ENCODE measurements at places on chromosomes 4 and X.

- DNase-seq: peak; percentile 37
Measured at GRCh38 chr4:48334900-48335384, 6.4 kb upstream of the SLAIN2 start.

DNA sequence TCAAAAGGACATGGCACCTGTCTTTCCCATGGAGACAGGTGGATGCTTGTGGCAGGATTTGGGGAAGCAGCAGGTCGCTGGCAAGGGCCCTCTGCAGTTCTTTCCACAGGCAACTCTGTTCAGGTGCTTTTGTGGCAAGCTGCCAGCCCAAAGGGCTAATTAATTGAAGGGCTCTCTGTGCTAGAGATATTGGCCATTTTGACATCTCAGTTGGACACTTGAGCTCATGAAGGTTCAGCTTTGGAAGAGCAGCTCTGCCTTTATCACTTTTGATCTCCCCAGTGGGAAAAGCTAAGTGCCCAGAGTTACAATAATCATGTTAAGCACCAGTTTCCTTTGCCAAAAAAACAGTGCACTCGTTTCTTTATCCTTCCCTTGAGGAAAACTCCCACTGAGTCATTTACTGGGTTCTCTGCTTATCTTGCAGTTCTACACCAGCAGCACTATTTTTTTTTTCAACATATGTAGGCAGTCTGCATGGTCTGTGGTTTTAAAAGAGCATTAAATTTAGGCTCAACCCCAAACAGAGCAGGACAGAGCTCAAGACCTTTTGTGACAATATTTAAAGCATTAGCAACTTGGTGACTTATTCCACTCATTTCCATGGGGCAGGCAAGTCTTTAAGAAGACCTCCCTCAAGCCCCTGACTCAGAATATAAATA is 336.4 kb upstream of the RASGEF1B start:
- DNase-seq: no peak

DNA sequence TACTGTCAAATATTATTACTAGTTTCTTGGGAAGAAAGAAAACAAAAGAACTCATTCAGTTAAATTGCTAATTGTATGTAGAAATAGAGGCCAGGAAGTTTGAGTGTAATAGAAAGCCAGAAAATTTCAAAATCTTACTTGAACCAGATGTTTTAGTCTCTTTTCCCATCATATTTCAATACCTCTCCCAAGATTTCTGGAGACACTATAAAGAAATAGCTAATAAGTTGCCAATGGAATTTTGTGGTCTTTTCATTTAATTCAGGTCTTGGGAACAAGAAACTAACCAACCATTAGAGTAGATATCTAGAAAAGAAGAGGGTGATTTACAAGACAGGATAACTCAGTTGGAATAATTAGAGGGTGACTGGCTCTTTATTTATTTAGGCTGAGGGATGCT is 112.2 kb downstream of the AGTR2 start:
- DNase-seq: peak; percentile 40

- peak; percentile 11 for DNase-seq
Measured at GRCh38 chrX:11704725-11705495, 39.2 kb upstream of the ARHGAP6 start.

DNA sequence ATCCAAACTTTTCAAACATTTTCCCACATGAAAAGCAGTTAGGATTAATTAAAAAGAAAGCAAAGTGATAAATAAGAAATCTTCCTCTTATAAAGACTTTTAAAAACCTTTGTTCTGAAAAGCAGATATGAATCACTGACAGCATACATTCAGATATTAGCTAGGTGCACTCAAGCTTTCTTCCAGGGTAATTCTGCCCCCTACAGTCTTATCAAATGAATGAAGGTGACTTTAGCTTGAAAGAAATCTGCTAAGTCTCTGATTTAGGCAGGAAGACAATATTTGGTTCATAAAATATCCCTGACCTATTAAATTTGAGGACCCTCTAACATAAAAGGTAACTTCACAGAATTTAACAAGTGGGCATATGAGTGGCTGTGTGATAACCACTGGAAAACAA is 209.1 kb upstream of the FAM47A start:
- DNase-seq: no peak

DNA sequence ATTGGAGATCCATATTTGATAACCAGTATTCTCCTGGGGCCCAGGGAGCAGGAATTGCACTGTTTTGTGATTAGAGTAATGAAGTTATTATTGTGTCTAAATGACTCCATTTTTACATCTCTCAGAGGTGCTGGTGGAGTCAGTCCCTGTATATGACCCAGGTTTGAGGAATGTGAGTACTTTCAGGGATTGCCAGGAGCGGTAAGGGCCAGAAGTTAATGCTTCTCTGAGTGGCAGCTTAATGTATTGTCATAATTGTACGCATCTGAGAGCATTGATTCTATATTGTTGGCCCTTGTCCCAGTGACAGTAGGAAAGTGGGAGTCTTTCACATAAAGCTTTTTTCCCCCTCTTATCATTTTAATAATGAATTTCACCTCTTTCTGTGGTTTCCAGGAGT is 146.2 kb downstream of the GATB start:
- DNase-seq: no peak

DNA sequence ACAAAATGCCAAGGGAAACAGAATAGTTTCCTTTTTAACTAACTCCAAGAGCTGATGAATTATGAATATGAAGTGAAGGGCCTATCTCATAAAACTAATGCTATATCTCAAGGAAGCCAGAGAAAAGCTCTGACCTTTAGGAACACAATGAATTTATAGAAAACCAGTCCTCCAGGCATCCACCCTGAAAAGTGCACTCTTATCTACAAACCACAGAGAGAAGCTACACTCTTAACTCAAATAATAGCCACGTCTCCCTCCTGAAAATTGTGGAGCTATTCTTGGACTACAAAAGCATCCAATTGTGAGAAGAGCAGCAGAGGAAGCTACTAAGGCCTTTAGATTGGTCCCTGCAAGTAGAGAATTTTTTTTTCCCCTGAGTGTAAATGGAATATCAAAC is 253.9 kb downstream of the IL15 start:
- DNase-seq: no peak

DNA sequence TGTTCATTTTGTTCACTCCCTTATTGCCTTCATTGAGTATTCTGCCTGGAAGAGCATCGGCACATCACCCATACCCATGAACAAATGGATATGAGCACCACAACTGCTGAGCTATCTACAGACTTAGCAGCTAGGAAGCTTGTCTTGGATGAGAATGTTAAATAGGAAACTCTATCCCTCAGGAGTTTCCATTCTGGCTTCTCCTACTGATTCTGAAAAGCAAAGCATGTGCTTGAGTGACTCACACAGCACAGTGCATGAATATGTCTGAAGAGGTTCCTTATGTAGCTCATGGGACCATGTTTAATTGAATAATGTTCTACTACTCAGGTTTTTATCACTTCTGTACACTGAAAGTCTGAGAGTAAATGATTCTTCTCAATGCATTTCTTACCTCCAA is 57.3 kb upstream of the MXRA5 start:
- peak; percentile 91 for DNase-seq

- no peak for DNase-seq
Measured at GRCh38 chr4:108492816-108493595, 127.4 kb upstream of the RPL34 start.

- DNase-seq: no peak
Measured at GRCh38 chr4:183445097-183445428, 627 bp downstream of the CDKN2AIP start.

DNA sequence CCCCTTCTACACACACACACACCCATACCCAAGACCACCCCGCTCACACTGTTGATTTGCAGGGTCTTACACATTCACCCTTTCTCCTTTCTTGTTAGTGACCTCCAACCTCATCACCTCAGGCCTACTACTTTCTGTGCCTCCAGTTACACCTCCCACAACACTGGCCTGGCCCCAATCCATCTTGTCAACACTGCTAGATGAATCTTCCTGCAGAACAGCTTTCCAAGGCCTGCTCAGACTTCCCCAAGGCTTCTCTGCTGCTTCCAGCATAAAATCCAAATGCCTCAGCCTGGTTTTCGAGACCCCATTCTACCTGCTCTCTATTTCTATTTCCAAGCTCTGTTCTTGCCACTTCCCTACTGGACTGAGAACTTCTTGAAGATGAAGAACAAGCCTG is 79.9 kb downstream of the NHSL2 start:
- no peak for DNase-seq

DNA sequence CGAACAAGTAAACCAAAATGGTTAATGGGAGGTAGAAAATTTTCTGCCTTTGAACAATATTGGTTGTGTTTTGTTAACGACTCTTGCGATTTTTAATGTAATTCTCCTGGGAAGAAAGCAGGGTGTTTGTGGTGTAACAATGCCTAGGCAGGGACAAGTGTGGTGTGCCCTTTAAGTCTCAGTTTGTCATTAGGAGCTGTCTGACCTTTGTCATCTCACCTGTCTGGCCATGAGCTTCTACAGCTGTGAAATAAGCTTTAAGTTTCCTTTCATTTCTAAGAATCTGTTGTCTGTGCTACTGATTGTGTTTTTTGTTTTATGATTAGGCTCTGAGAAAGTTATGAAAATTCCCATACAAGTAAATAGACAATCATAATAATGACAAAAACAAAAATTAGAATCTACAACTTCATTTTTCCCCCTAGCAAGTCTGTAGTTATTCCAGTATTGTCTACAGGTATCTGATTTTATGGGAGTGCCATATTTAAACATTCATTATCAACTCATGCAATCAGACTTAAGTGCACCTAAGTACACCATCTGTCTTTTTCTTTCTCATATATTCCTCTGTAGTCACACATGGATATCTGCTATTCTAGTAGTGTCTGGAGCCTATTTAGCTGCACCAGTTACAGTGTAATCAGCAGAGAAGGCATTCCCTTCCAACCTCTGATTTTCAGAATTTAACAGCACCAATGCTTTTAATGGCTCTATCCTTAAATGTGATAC is 203.5 kb downstream of the PPARGC1A start:
- DNase-seq: no peak

- DNase-seq: no peak
Measured at GRCh38 chr4:113614414-113614813, 147.1 kb downstream of the CAMK2D start.

- DNase-seq: no peak
Measured at GRCh38 chr4:75699299-75699698, 25.1 kb upstream of the USO1 start.

DNA sequence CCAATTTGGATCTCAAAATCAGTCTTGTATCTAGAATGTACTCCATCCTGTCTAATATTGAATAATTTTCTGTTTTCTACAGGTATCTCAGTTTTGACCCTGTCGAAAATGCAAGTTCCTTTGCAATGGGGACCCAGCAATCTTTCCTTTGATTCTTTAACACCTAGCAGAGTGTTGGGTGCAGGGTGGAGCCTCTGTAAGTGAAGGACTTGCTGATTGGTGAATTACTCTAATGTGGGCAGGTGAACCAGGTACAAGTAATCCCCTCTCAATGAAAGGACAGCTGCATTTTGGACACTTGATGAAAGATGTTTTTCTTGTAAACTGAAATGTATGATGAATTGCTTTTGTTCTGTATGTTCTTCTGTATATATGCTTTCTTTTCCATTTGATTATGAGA is 54.9 kb downstream of the NWD2 start:
- no peak for DNase-seq

GRCh38 chrX:45849261-45849862 is 648.7 kb upstream of the DIPK2B start:
- DNase-seq: peak; percentile 17

DNA sequence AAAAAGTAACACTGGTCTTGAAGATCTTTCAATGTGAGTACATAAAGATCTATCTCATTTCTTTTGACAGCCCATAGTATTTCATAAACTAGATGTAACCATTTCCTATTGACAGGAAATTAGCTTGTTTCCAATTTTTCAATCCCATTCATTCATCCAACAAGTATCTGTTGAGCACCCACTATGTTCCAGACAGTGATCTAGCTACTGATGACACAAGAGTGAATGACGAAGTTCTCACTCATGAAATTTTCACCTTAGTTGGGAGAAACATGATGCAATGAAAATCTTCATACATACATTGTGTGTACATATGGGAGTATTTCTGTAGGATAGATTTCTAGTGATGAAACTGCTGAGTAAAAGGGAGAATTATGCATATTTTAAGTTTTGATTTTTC is 1.7 kb downstream of the CD38 start:
- DNase-seq: no peak

GRCh38 chr4:110106931-110107296 is 91.5 kb downstream of the ELOVL6 start:
- no peak for DNase-seq

GRCh38 chr4:61427099-61427817 is 227.1 kb downstream of the ADGRL3 start:
- DNase-seq: no peak

- no peak for DNase-seq
Measured at GRCh38 chr4:113457886-113458285, 303.7 kb downstream of the CAMK2D start.

DNA sequence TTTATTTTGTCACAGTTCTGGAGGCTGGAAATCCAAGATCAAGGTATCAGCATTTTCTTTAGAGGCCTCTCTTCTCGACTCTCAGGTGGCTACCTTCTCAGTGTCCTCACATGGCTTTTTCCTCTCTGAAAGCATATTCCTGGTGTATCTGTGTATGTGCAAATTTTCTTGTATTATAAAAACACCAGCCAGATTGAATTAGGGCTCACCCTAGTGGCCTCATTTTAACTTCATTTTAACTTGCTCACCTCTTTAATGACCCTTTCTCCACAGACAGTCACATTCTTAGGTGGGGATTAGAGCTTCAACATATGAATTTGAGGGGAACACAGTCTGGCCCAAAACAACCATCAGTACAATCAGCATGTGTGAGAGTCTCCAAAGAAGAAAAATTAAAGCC is 542.4 kb upstream of the FAM241A start:
- peak; percentile 1 for DNase-seq

DNA sequence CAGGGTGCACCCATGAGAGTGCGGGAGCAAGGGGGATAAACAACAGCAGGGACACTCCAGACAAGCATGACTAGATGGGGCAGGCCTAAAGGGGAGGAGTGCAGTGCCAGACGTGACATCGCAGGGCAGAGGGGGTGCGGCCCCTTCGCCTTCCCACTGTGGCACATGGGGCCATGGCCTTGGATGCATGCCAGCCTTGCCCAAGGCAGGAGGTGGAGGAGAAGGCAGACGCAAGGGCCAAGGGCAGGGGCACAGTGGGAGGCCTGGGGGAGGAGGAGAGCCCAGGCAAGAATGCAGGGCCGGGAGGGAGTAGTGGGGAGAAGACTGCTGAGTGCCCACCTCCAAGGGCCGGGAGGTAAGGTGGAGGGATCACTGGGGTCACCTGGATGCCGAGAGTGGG is 21.6 kb downstream of the PNMA6E start:
- no peak for DNase-seq

- DNase-seq: no peak
Measured at GRCh38 chr4:173189117-173189693, 20.6 kb downstream of the GALNT7 start.

DNA sequence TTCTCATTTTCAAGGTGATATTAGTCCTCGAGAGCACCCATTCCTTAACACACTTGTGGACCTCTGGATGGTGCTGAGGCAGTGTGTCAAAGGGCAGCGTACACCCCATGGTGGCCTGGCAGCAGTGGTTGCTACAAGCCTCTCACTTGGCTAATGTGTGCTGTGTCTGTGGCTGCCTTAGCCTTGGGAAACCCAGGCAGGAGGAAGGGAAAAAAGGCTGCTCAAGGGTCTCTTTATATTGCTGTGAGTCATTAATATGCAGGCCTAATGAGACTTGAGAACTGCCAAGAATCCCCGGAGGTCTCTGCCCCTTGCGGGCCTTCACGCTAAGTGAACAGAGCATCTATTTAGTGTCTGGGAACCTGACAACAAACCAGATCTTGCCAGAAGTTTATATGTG is 7.0 kb downstream of the PCDH10 start:
- DNase-seq: peak; percentile 8
